Left colon (tissue), 2 donors: ENCODE measurements at places on chromosomes 11 and 22.
A peak's percentile ranks its signal among the peaks of the same experiment; 100 is the strongest.

DNA sequence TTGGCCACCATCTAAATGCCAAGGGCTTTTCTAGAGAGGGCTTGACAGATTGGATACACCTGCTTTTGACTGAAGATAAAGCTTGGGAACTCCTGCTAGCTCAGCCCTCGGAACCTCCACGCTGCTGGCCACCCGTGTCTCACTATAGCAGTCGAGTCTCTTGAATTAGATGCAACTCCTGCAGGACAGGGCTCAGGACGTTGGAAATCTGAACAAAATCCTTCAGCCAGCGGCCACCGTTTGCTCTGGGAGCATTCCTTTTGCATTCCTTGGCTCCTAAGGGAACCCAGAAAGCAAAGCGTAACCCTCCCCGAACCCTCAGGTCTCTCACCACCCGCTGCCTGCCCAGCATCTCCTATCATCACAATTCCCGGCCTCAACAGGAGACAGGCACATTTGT lies 77.8 kb downstream of the GRIK4 start:
- DNase-seq, result no peak

GRCh38 chr11:2892215-2892966 lies 6.8 kb upstream of the CDKN1C start:
- peak; percentile 55 for DNase-seq

GRCh38 chr22:39612811-39613548 lies 42.4 kb downstream of the CACNA1I start:
- DNase-seq, result no peak

DNA sequence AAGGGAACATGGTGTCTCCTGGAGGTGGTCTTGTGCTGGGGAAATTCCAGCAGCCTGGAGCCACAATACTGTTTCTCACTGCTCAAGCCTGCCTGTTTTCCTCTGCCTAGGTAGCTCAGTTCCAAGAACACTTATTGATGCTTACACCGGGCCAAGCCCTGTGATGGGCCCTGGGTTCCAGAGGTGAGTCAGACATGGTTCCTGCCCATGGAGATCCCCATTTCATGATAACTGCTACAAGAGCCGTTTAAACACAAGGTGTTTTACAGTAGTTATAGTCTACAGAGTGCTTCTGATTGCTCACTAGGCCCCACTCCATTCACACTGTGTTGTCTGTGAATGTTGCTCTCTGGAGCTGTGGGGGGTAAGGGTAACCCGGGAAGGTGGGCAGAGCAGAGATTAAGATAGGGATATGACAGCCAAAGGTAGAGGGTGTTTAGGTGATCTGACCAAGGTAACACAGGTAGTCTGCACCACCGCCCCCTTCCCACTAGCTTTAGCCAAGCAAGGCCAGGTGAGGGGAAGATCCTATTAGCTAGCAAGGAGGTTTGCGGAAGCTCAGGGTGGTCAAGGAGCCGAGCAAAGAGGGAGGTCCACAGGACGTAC lies 696 bp upstream of the MICAL2 start:
- DNase-seq, result no peak

DNA sequence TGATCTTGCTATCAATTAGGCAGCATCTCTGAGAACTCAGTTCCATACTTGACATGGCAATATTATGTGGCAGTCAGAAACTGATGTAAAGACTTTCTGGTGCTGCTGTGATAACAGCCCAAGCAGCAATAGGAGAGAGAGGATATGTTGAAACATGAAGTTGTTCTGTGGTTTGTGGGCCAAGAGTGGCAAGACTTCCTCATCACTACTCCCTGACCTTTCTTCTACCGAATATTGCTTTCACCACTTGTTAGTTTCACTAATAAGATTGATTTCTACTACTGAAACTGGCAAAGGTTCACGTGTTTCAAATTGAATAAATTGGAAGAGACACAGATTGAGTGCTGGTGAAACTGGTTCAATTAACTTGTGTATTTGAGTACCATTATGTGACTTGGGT lies 852.6 kb upstream of the RAG2 start:
- no peak for DNase-seq

GRCh38 chr11:115745610-115746512 lies 241.6 kb upstream of the CADM1 start:
- no peak for DNase-seq

- no peak for DNase-seq
These were observed 17.4 kb upstream of the ABCC8 start for GRCh38 chr11:17494019-17494418.

DNA sequence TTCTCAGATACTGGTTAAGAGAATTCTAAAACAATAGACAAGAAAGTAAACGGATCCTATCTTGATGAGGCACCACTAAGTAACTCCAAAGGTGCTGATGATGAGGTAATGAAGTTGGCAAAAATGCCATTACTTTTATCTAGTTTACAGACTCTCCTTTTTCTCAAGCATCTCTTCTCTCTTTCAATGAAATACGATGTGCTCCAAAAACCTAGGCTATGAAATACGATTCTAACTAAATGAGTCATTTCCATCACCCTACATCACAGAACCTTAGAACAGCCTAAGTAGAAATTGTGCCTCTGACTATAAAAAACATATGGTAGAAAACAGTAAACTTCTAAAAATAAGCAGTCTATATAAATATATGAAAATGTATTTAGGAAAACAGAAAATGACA lies 58.9 kb upstream of the ARHGAP32 start:
- no peak for DNase-seq

DNA sequence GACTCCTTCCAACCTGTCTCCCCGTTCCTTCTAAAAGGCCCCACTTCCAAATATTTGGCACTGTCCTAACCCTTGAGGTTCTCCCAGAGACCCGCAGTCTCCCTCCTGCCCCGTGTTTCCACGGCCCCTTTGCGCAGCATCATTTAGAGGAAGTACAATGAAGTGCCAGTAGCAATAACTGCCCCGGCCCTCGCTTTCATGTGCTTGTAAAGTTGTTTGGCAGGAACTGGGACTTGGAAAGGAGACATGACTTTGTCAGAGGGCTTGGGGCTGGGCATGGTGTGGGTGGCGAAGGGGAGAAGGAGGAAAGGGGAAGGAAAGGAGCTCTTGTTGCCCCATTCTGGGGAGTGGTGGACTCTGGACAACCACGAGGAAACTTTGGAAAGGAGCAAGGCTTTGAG lies 2.6 kb downstream of the CD44 start:
- DNase-seq, result peak; percentile 87

DNA sequence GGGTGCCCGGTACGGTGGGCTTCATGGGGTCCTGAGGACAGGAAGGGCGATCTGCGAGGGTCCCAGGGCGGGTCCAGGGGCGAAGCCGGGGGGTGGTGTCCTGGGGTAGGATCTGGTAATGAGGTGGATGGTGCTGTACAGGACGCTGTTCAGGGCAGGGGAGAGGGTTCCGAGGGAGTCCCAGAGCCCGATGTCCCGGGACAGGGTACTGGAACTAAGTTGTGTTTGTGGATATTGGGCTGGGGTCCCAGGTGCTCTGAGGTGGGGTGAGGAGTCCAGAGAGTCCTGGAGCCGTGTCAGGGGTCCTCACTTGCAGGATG lies 426 bp downstream of the LZTR1 start:
- no peak for DNase-seq

GRCh38 chr11:117919341-117919740 lies 9.9 kb downstream of the TMPRSS13 start:
- peak; percentile 10 for DNase-seq

GRCh38 chr11:126646701-126647557 lies 291.4 kb downstream of the ST3GAL4 start:
- DNase-seq, result no peak

- no peak for DNase-seq
These were observed 528.3 kb downstream of the BUD13 start for GRCh38 chr11:116244439-116244838.

DNA sequence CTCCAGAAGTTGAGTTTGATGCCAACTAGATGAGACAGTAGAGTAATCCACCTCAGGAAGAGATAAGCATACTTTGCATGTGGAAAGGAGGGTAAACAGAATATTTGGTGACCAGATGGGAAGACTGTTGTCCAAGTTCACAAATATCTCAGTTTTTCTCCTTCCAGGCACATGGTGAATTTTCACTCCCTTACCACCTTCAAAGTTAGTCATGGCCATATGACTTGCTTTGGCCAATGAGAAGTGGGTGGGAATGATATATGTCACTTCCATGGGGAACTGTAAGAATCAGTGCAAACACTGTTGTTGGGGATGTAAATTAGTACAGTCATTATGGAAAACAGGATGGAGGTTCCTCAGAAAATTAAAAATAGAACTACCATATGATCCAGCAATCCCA lies 105.8 kb downstream of the SPATA19 start:
- no peak for DNase-seq

DNA sequence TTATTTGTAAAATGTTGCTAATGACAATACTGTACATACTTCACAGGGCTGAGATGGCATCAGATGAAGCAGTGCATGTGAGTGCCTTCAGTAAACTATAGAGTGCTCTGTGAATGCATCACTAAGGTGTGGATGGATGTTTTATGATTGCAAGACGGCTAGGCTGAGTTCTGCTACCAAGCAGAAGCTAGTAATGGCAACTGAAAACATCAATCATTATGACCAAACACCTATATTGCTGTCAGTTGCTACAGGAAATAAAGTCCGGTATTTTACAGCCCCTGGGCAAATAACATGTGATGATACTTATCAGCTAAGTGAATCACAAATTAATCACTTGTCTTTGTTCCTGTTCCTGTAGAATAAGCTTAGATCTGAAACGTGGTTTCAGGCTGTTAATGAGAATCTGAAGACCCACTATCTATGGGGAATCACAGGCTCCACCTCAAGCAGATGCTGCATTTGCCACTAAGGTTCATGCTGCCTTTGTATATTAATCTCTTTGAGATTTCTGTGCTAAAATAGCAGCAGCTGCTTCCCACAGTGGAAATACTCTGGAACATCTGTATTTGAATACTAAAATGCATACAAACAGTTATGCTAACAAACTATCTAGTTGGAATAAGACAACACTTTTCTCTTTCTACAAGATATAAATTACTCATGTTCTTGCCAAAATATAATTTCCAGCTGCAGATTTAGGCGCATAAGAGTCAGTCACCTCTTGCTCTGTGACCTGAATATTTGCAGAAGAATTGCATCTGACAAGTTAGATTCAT lies 254.0 kb upstream of the PITPNB start:
- no peak for DNase-seq

- DNase-seq, result no peak
These were observed 83.4 kb downstream of the DHCR7 start for GRCh38 chr11:71364806-71365205.

- no peak for DNase-seq
These were observed 757 bp upstream of the RBFOX2 start for GRCh38 chr22:36029406-36029755.

DNA sequence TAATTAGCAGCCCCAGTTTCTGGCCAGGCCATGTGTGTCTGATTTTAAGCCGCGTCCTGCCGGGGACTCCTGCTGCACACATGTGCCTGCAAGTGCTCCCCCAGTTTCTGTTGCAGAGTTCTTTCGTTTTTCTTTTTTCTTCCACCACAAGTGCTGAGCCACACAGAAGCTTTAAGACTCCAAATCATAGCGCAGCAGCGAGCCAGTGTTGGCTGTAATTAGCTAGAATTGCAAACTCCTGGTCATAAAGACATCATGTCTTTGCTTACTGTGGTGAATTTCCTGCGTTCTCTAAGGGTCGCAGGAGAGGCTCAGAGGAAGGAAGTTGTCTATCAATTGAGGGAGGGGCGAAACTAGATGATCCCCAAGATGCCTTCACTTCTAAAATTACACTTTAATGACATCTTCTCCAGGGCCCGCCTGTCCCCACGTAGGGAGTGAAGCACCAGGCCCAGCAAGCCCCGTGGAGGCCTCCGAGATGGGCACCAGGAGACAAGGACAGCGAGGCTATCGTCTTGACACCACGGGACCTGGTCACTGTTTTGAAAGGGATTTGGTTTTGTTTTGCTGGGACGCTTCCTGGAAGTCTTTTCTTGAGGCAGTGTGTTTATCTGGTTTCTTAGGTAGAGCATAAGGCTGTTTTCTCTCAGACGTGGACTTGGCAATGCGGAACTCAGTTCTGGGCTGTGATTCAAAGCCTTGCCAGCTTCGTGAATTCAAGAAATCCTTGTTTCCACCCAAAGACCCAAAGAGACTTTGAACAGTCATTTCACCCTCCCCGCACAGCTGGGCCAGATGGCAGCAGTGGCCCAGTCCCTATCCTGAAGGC lies 71.8 kb downstream of the UBASH3B start:
- DNase-seq, result no peak

GRCh38 chr11:86625981-86626380 lies 46.4 kb downstream of the ME3 start:
- no peak for DNase-seq

GRCh38 chr11:64490562-64491216 lies 100.3 kb upstream of the SLC22A12 start:
- DNase-seq, result no peak

- no peak for DNase-seq
These were observed 4.2 kb upstream of the SERPINH1 start for GRCh38 chr11:75557666-75558494.

GRCh38 chr22:41902932-41903421 lies 11.9 kb downstream of the SHISA8 start:
- DNase-seq, result no peak

DNA sequence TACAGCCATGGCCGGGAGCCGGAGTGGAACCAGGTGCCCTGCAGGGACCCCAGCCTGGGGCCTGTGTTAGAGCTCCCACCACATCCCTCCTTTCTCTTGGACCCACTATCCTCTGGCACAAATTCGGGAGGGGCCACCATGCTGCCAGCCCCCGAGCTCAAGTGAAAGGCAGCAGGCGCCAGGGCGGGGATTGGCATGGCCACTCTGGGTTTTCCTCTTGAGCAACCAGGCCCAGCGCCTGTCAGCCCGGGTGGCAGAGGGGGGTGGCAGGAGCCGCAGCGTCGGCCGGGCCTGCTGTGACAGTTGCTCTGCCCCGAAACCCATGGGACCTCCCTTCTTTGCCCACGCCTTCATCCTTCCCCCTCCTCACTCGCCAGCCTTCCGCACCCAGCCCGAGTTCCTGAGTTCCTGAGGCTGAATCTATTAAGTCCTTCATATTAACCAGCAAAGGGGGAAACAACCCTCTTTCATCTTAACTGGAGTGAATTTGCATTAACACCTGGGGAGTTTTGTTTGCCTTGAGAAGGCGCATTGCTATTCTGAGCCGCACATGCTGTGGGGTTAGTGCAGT lies 16.8 kb upstream of the CABP7 start:
- no peak for DNase-seq

DNA sequence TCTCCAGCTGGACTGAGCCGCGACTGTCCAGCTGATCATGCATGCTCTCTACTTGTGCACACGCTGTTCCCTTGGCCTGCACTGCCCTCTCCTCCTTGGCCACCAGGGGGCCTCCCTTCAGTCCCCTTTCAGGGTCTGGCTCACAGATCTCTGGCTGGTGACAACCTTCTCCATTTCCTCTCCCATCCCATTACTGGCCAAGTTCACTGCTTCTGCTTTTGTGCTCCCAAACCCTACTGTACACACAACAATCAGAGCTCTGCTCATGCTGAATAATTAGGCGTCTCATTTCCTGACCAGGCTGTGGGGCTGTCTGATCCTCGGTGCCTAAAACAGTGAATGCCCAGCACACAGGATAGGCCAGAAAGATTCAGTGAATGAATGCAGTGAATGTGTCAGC lies 224.0 kb upstream of the NARS2 start:
- DNase-seq, result peak; percentile 78

GRCh38 chr11:67355794-67356386 lies 2.5 kb upstream of the POLD4 start:
- peak; percentile 58 for DNase-seq

GRCh38 chr11:109815500-109816150 lies 277.6 kb upstream of the ZC3H12C start:
- no peak for DNase-seq

- peak; percentile 3 for DNase-seq
These were observed 6.3 kb downstream of the OSBPL5 start for GRCh38 chr11:3158821-3159220.
